ENCODE measurements at places on chromosomes 16 and 17.

GRCh38 chr16:83619381-83620150 is 188.2 kb upstream of the HSBP1 start:
- H3K4me3 ChIP-seq: no peak overlapping the region
- peaks cover 25% of the 10 kb centered on the region for H3K27me3 ChIP-seq
- H3K4me1 ChIP-seq: no peaks in the 10 kb centered on the region
- H3K36me3 ChIP-seq: peaks cover 4% of the 10 kb centered on the region
- no peak overlapping the region for H3K27ac ChIP-seq
- no peak for DNase-seq

- no peak overlapping the region for H3K4me3 ChIP-seq
- H3K27ac ChIP-seq: no peak overlapping the region
- DNase-seq: no peak
- no peaks in the 10 kb centered on the region for H3K4me1 ChIP-seq
- H3K27me3 ChIP-seq: peaks cover 48% of the 10 kb centered on the region
Observed at GRCh38 chr16:83769397-83770008, 38.3 kb upstream of the HSBP1 start.

- H3K36me3 ChIP-seq: peaks cover 72% of the 10 kb centered on the region
- DNase-seq: no peak
- peaks cover 10% of the 10 kb centered on the region for H3K4me1 ChIP-seq
- peak overlapping the region; percentile 91 for H3K27ac ChIP-seq
- no peaks in the 10 kb centered on the region for H3K27me3 ChIP-seq
Observed at GRCh38 chr16:57062329-57062728, 30.1 kb upstream of the CPNE2 start.

DNA sequence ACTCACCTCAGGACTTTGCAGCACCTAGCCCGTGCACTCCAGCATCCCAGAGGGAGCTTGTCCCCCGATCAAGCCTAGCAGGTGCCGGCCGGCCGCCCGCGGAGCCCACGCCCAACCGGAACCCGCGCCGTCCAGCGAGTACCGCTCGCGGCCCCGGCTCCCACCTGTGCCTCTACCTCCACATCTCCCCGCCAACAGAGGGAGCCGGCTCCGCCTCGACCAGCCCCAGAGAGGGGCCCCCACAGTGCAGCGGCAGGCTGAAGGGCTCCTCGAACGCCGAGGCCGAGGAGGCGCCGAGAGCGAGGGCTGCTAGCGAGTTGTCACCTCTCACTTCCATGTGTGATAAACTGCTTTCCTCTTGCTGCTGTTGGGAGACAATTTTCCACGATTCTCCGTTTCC is 41.1 kb upstream of the DHRS7B start:
- peaks cover 13% of the 10 kb centered on the region for H3K27me3 ChIP-seq
- H3K27ac ChIP-seq: no peak overlapping the region
- no peaks in the 10 kb centered on the region for H3K36me3 ChIP-seq
- no peaks in the 10 kb centered on the region for H3K4me1 ChIP-seq
- H3K4me3 ChIP-seq: no peak overlapping the region

- H3K27ac ChIP-seq: no peak overlapping the region
- H3K36me3 ChIP-seq: no peaks in the 10 kb centered on the region
- H3K27me3 ChIP-seq: peaks cover 44% of the 10 kb centered on the region
- no peak for DNase-seq
- H3K4me1 ChIP-seq: peaks cover 25% of the 10 kb centered on the region
- peak overlapping the region; percentile 90 for H3K4me3 ChIP-seq
Observed at GRCh38 chr17:4500191-4500571, 1.5 kb downstream of the SPNS2 start.

- H3K4me1 ChIP-seq: no peaks in the 10 kb centered on the region
- H3K36me3 ChIP-seq: peaks cover 3% of the 10 kb centered on the region
- DNase-seq: no peak
- peaks cover 72% of the 10 kb centered on the region for H3K27me3 ChIP-seq
- H3K27ac ChIP-seq: no peak overlapping the region
- no peak overlapping the region for H3K4me3 ChIP-seq
Observed at GRCh38 chr17:74646231-74646630, 22.7 kb upstream of the CD300E start.

DNA sequence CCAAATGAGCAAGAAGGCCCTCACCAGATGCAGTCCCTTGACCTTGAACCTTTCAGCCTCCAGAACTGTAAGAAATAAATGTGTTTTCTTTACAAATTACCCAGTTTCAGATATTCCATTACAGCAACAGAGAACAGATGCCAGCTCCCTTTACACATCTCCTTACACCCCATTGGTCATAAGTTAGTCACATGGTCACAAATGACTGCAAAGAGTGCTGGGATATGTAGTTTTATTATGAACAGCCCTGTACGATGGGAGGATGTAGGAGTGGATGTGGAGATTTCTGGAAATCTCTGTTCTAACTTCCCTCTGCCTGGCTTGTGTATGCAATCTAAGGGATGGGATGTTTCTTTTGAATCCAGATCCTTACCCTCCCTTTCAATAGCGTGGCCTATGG is 13.3 kb upstream of the RPL38 start:
- peaks cover 88% of the 10 kb centered on the region for H3K27me3 ChIP-seq
- peaks cover 3% of the 10 kb centered on the region for H3K36me3 ChIP-seq
- no peaks in the 10 kb centered on the region for H3K4me1 ChIP-seq
- H3K27ac ChIP-seq: no peak overlapping the region

GRCh38 chr17:16909472-16910246 is 62.3 kb downstream of the TNFRSF13B start:
- DNase-seq: no peak
- no peak overlapping the region for H3K27ac ChIP-seq
- no peaks in the 10 kb centered on the region for H3K4me1 ChIP-seq
- H3K36me3 ChIP-seq: no peaks in the 10 kb centered on the region

DNA sequence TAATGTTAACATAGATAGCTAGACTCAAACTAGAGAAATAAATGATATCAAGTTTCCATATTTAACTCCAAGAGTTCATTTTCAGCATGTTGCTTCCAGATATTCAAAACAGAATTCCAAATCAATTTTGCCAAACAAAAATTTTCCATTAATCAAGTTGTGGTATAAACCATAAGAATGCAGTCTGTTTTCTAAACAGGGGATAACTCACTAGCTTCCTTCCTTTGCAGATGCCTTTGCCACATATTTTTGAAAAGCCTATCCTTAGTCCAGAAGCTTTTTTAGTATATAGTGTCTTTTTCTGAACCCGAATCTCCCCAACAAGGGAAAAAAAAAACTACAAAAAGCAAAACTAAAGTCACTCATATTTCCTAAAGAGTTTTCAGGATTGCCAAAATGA is 61.5 kb downstream of the HELZ start:
- H3K27ac ChIP-seq: no peak overlapping the region
- peaks cover 6% of the 10 kb centered on the region for H3K4me1 ChIP-seq
- H3K36me3 ChIP-seq: peaks cover 41% of the 10 kb centered on the region
